ENCODE measurements at places on chromosomes 4 and X.

DNA sequence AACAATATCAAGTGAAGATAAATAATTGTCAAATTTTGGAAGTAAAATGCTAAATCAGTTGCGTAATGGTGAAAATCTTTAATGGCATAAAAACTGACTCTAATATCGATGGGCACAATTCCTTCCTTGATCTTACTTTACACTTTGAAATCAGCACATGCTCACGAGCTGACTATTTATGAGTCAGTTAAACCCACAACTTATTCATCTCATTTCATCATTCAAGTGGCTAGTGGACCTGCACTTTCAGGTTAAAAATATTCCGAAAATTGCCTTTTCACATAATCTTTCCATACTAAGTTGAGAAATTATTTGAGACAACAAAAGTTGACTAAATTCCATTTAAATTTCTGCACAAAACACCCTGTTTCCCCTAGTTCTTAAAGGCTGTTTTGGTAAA, 582.1 kb upstream of the TENM3 start:
- DNase-seq = no peak

DNA sequence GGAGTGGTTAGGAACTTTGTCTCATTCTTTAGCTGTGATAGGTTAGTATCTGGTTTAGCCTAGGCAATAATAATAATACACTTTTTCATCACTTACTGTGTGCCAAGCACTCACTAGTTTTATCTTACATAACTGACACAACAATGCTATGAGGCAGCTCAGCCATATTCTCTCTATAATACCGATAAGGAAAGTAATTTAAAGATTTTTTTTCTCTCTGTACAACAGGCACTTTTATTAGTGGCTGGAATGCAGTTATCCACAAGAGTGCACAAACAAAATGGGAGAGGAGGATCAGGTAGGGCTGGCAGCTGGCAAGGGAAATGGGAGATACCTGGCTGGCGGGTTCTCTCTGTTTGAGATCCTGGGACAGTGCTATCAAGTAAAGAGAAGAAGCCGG, 7.6 kb downstream of the RELL1 start:
- no peak for DNase-seq

DNA sequence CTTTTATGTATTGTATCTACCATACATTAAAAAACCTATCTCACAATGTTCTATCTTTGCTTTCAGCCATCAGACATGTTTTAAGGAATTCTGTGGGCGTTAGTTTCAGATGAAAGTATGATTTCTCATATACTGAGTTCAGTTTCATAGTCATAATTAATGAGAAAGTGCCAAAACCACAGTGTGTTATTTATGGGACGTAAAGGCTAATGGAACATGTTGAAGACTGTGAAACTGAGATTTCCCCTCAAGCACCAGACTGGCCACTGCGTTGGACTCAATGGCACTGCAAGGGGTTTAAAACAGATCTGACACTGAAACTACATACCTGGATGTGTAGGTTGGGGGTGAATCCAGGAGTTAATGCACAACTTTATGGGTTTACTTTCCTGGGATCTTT, 32.0 kb downstream of the F8 start:
- DNase-seq = no peak

- no peak for DNase-seq
Measured at GRCh38 chr4:80268081-80268823, 1.8 kb downstream of the FGF5 start.

GRCh38 chr4:99447513-99447912, 12.4 kb upstream of the ADH7 start:
- DNase-seq = no peak

- no peak for DNase-seq
Measured at GRCh38 chr4:154854362-154854761, 73.3 kb downstream of the RBM46 start.

- DNase-seq = no peak
Measured at GRCh38 chr4:158799856-158800255, 31.0 kb downstream of the FNIP2 start.

GRCh38 chr4:166577639-166578038, 656.7 kb downstream of the SPOCK3 start:
- DNase-seq = no peak

- no peak for DNase-seq
Measured at GRCh38 chr4:6625256-6625655, 15.2 kb upstream of the MRFAP1 start.

- DNase-seq = no peak
Measured at GRCh38 chrX:110373310-110373709, 14.7 kb downstream of the RTL9 start.

GRCh38 chrX:110394651-110395050, 36.0 kb downstream of the RTL9 start:
- DNase-seq = peak; percentile 90

DNA sequence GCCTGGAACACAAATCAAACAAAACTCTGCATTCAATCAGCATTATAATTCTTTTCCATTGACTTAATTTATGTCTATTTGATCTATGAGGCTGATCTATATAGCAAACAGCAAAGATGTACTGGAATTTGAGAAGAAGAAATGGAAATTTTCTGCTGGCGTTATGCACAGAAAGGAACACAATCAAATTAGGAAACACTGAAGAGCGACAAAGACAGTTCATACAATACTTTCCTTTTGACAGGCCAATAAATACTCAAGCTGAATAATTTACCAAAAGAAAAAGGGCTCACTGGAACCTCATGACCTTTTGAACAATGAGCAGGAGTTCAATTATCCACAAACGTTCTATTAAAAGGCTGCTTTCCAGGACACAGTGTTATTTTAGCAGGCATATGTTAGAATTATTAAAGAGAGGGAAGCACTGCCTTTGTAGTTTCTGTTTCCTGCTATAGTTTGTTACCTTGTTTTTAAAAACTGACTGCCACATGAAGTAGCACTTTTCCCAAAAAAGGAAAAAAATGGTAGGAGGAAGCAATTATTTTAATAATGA, 8.1 kb downstream of the PDHA2 start:
- no peak for DNase-seq
